ENCODE measurements at places on chromosomes 7 and 10. TPM values are rescaled to one million over a fixed set of nuclear protein-coding genes. Genes with fewer than 3 reads are reported as not detected.

The FAM24B gene
- total RNA-seq = 0.55 TPM

DNA sequence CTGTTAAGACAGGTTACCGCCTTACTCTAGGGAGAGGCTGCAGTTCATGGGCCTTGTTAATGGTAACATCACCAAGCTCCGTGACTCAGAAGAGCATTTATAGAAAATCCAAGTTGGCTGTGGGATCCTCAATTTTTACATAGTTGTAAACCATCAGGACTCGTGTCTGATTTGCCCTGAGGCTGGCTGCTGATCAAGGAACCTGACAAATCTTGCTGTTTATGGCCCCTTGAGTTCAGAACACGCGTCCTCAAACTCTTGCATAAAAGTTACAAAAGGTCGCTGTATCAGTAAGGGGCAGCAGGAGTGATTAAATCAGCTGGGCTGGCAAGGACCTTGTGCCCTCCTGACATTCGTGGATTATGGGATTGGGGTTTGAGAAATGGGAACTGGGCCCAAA, 4.6 kb downstream of the SLC13A4 start:
- no peak for DNase-seq

GRCh38 chr10:1538531-1539061, 198.7 kb downstream of the ADARB2 start:
- DNase-seq = no peak

GRCh38 chr7:17123020-17123419, 175.4 kb upstream of the AHR start:
- DNase-seq = no peak

GRCh38 chr7:15555381-15555859, 6.4 kb downstream of the AGMO start:
- no peak for DNase-seq

GRCh38 chr7:71491336-71491735, 359.4 kb downstream of the GALNT17 start:
- no peak for DNase-seq
